ENCODE measurements at places on chromosomes 6 and 20. TPM values are rescaled to one million over a fixed set of nuclear protein-coding genes. Genes with fewer than 3 reads are reported as not detected.

DNA sequence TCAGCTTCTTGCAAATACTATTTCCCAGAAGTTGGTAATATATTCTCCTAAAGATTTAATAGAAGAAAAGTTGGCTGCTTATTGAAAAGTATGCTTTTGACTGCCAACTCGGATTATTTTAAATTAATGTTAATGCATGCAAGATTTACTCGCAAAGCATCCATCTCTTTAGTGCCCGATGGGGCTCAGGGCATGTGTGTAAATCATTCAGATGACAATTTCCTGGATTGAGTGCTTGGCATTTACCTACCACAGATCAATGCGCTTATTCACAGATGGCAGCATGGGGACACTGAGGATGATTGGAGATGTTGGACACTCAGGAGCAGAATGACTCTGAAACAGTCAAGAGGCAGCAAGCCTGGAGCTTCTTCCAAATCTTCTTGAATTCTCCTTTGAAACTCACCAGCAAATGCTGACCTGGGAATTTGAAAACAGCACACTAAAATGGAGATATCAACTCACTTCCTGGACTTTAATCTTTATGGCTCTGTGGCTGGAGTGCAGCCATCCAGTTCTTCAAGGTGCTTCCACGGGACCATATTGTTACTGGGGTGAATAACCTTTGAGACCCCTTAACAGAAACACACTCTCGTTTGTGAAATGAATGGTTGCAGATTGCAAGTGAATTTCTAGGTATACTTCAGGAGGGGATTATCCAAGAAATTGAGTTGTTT is 34.1 kb upstream of the TIAM2 start:
- DNase-seq: no peak

Gene RBPJL
- total RNA-seq: not detected

DNA sequence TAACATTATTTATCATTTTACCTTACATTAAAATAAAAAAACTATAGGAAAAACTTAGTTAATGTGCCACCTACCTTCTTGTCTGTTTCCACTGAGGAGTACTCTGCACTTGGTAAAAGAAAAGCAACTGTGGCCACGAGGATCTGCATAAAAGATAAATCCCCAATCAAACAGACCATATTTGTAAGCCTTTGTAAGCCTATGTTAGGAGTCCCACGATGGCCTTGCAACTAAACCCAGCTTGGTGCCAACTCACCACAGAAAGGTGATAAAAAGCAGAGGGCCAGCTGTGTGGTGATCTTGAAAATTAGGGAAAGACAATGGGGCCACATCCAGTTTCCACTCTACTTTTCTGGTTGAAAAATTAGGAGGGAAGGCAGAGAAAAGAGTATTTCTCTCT is 156.9 kb downstream of the INSM1 start:
- DNase-seq: no peak

DNA sequence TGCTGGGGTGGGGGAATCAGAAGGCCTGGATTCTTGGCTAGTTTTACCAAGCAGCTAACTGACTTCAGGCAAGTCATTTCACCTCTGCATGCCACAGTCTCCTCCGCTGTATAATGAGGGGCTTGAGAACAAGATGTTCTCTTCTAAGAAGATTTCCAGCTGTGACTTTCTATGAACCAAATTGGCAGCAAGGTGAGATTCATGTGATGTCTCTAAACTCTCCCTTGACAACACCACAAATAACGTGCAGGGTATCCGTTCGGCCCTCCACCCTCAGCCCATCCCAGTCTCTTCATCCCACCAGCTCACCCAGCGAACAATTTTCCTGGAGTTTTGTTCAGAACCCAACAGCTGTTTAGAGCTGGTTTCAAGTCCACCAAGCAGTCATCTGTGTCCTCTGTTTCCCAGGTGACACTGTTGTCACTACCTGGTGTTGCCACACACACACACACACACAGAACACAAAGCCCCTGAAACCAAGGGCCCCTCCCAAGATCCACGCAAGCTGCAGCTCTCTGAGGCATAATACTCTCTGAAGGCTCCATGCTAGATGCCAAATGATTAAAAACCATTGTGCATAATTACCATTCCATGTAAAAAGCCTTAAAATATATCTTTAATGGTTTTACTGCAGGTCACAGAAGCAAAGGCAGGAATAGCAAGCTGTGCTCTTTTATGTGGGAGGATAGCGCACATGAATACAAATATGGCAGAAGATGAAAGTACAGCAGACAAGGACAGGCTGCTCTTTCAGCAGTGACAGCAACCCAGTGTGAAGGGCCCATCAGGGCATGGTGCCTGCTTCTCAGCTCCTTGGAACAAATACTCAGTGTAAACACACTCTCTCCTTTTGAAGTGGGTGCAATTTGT is 48.2 kb downstream of the ARHGAP18 start:
- no peak for DNase-seq

GRCh38 chr6:3291346-3291745 is 32.6 kb downstream of the PSMG4 start:
- DNase-seq: no peak

Gene GPX5
- not detected for total RNA-seq

DNA sequence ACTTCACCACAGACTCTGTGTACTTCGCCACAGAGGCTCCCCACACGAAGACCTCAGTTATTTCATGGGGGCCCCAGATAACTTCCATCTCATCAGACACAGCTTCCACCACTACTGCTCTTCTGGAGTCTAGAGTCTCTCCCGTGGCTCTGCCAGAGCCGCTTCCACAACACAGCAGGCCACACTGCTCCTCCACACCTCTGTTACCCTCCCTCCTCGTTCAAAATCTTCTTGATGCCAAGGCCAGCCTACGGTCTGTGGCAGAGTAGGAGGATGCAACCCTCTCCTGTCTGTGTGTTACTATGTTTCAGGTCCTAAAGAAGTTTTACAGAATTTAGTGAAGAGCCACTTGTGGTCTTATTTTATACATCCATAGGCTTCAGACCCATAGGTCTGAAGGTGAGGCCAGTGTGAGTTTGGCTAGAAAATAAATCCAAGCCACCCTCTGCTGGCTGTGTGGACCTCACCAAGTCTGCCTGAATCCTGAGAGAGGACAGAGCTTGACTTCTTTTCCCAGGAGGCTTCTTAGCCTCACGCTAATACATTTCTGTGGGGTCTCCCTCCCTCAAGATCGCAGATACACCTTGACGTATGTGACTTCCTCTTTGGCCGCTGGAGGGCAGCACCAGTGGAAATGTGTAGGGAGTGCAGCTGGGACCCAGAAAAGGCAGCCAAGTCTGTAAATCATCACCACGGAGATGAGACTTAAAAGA is 197.7 kb downstream of the FAXC start:
- no peak for DNase-seq

Gene HLA-DOB
- 0.95 TPM for total RNA-seq

DNA sequence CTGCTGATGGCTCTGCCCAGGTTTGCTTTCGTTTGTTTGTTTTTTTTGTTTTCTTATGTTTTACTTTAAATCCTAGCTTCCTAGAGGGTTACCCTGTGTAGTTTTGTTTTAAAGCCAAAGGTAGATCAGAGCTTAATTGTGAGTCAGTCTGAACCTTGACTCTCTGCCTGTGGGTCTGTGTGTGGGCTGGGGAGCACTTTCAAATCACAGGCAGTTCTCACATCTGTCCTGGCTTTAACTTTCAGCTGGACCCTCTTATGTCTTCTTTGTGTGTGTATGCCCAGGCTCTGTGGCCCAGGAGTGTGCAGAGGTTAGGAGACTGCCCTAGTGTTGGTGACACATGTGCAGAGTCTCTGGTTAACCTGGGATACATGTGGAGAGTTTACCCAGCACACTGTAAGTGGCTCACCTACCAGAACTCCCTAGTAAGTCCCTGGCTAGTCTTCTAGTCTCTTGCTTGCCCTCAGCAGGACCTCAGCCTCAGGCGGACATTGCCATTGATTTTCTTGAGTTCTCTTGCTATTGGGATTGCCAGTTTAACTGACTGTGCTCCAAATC is 19.0 kb downstream of the HIVEP1 start:
- DNase-seq: no peak

GRCh38 chr6:157245436-157245835 is 77.9 kb downstream of the TMEM242 start:
- DNase-seq: no peak

Gene SLC52A3
- 10.9 TPM for total RNA-seq

Gene TCF21
- total RNA-seq: 21.0 TPM

Gene OR2H1
- total RNA-seq: not detected

Gene PSMB8
- 135 TPM for total RNA-seq

Gene ABHD16B
- not detected for total RNA-seq

DNA sequence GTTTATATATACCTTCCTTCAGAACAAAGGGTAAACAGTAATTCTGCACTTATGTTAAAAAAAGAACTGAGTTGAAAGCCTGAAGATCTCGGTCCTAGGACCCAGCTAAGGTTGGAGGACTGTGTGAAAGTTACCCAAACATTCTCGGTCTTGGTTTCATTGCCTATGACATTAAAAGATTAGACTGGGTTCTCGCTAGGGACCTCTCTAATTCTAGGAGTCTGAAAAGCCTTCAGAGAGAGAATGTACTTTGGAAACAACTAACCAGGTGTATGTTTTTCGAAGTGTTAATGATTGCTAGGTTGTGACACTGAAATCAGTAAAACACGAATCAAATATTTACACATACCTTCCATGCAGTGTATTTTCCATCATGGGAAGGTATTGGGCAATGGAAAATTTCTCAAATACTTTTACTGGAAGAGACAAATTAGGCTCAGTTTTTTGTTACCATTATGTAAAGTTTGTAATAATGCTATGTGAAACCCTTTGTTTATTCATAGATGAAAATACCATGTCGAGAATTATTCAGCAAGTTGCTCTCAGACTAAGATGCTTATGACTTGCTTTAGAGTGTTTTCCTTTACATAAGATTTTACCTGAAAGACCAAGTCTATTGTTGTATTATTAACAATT is 113.7 kb upstream of the LOC128125822 start:
- DNase-seq: no peak

Gene ZC3H12D
- 4.3 TPM for total RNA-seq

DNA sequence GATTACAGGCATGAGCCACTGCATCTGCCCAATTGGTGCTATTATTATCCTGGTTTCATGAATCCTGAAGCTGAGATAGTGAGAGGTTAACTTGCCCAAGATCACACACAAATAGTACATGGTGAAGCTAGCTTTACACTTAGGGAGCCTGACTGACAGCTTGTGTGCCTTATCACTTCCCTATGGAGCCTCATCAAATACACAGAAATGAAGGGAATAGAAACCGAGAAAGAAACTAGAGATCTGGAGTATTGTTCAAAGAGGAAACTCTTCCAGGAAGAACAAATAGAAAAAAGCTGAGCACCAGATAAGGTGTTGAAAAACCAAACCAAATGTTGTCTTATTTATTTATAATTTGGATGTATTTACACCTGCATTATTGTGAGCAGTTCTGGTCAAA is 155.0 kb upstream of the CITED2 start:
- DNase-seq: no peak

Gene TDRD6
- 0.04 TPM for total RNA-seq

DNA sequence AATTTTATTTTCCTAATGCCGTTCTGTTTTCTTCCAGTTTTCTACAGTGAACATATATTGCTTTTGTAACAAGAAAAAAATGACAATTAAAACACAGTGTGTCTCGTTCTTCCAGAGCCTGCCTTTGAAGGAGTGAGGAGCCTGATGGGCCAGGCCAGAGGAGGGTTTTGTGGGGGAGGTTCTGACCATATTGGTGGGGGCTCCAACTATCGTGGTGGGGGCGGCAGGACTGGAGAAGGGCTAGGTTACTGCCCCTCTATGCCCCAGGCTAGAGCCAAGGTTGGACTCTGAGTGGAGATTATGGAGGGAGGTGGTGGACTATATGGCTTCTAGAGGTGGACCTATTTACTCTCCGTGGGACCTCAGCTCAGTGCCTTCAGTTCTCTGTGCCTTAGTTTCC is 24.0 kb downstream of the DLGAP4 start:
- no peak for DNase-seq

Gene FILIP1
- total RNA-seq: 0.49 TPM

DNA sequence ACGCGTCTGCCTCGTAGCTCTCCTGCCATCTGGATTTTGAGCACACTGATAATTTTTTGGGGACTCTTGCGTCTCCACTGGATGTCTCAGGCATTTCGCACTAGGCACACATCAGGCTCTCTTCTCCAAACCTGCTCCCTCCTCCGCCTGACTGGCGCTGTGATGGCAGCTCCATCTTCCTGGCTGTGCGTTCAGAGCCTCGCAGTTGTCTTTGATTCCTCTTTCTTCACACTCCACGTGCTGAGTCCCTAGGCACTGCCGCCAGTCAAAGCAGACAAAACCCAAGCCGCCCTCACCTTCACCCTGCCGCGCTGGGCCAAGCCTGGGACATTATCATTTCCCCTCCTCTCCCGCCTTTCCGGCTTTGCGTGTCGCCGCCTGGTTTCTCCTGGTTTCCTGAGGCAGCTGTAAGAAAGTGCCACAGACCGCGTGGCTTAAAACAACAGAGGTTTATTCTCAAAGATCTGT is 778 bp downstream of the PSMG4 start:
- DNase-seq: no peak

Gene SRXN1
- total RNA-seq: 149 TPM

- no peak for DNase-seq
Measured at GRCh38 chr20:63814891-63815614, 16.0 kb downstream of the ZBTB46 start.

- no peak for DNase-seq
Measured at GRCh38 chr6:142756215-142756630, 188.8 kb downstream of the HIVEP2 start.

GRCh38 chr20:32033316-32033715 is 18.7 kb upstream of the HCK start:
- DNase-seq: no peak

- DNase-seq: no peak
Measured at GRCh38 chr6:11912420-11912819, 99.7 kb upstream of the HIVEP1 start.

Gene DSP
- total RNA-seq: 1,087 TPM

Gene MUCL3
- total RNA-seq: 0.21 TPM

DNA sequence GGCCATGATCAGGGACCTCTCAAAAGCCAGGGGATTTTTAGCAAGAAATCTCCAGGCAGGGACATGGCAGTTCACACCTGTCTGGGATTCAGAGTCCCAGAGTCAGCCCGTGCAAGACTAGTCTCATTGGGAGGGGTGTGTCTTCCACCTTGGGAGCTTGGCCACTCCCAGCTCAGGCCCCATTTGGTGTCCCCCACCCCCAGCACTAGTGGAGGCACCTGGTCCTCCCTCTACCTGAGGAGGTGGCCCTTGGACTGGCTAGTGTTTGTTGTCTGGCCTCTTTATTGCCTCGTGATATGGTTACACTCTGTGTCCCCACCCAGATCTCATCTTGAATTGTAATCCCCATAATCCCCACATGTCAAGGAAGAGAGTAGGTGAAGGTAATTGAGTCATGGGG is 140.8 kb upstream of the PHACTR3 start:
- DNase-seq: no peak

GRCh38 chr6:29726001-29726400 is 2.8 kb downstream of the HLA-F start:
- no peak for DNase-seq

GRCh38 chr6:10730254-10730653 is 7.4 kb downstream of the TMEM14C start:
- no peak for DNase-seq

GRCh38 chr6:118299457-118299856 is 248.6 kb upstream of the PLN start:
- DNase-seq: no peak
